CD4-positive, alpha-beta T cell treated with Interleukin-15 for 4 hours (primary cell): ENCODE measurements at places on chromosomes 3 and 15.

GRCh38 chr3:152970851-152971250, 135.9 kb downstream of the P2RY1 start:
- DNase-seq = no peak

GRCh38 chr3:121803771-121804320, 31.0 kb downstream of the IQCB1 start:
- DNase-seq = no peak

DNA sequence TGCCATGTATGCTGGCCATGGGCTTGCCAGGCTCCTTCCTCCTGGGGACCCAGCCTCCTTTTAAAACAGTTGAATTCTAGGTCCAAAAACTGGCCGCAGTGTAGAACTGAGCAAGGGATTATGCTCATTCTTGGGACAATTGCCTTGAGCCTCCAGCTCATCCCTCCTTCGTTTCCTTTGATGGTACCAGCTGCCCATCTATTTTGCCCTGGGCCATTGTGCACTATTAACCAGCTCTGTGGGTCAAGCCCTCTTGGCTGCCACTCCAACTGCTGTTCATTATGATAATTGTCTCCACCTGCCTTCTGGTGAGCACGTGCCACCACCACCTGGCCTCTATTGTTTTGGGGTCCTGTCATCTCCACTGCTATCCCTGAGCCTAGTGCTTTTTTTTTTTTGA, 75.8 kb upstream of the SYN2 start:
- no peak for DNase-seq

- no peak for DNase-seq
Measured at GRCh38 chr15:75694241-75695182, 18.1 kb downstream of the CSPG4 start.

DNA sequence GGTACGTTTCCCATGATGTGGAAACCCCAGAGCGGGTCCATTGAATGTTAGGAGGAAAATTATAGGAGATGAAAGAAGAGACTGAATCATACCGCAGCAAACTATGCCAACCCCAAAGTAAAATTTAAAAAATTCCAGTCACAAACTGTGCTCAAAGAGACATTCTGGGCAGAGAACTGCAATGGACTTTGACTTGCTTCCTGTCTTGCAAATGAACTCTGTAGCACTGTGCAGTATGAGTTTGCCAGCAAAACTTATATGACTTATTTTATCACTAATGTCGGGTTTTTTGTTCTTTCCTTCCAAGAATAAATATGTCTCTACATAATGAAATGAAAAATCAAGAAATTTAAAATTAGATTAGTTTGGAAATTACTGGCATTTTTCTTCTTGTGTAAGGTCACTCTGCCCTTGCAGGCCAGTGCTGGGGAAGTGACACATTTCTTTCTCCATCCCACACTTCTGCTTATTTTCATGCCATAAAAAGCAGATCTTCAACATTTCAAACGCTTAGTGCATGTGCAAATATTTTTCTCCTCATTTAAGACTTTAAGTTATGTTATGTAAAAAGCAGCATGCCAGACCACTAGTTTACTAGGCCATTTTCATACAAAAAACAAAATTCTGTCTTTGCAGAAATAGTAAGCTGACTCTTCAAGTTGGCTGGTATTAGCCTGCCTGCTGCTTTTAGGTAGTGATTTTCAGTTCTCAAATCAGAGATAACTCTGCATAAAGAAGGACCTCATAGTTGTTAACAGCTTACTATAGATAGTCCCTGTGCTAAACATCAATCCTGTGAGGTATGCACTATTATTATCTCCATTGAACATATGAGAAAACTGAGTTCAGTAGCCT, 32.2 kb upstream of the SSR3 start:
- no peak for DNase-seq

DNA sequence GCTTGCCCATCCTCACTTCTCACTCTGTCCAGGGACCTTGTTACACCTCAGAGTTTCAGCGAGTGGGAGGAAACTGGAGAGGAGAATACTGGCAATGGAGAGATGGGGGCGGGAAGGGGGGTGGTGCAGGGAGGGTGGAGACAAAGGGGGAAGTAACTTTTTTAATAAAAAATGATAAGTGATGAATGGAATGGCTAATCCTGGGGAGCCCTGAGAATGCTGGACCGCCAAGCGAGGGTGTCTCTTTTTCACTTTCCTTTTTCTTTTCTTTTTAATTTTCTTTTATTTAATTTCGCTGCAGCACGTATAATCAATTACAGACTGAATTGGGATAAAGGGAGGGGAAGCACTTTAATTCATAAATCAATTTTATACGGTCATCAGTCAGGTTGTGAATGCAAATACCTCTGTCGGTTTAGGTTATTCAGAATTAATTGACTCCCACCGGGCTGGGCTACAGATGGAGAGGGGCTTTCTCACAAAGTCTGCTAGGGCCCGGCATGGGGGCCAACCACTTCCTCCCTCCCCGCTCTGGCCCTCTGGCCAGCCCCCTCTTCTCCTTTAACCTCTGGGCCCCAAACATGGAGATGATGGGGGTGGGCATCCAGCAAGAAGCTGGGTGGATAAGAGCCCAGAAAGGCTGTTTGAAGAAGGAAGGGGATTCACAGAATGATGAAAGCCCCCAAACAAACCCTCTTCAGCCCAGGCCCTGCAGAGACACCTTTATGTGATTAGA, 106.8 kb upstream of the BOC start:
- DNase-seq = no peak

DNA sequence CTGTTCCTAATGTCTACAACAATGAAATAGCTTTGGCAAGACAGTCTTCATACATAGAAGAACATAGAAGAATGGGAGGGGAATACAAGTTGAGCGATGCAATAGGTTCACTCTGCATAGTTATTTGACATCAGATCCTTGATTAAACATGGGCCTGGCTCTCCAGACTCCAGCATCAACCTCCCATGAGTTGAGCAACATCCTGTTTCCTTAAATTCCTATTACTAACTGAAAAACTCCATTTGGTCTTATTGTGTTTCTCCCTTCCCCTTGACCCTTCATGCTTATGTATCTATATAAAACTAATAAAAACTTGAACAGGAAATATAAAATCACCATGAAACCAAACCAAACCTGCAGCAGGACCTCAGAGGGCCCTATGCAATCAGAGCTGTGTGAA, 304.5 kb upstream of the SATB1 start:
- no peak for DNase-seq

DNA sequence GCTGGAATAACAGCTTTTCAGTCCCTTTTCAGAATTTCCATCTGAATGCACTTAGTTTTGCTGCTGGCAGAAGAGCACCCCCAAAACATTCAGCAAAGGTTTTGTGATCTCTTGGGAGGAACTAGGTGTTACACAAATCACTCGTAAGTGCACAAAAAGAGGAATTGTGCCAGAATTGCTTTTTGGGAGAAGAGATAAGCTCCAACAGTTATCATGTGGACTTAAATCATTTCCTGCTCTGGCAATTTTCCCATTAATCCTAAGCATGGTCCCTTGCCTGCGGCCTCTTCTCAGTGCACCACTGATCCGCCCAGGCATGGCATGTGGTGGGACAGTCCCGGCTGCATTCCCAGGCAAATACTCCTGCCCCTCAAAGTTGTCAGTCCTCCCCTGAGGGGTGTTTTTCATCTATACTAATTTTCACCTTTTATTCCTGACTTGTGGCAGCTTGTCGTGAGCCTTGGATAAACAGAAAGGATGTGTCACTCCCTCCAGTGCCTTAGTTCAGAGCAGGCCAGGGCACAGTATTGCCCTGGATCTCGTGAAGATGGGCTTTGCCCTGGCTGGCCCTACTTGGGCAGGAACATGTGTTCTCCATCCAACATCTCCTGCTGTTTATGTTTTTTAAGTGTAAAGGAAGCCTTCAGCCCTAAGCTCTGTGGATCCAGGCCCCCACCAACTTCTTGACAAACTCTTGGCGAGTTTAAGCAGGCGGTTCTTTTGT, 44.6 kb upstream of the VILL start:
- DNase-seq = no peak

GRCh38 chr3:157544501-157545130, 41.4 kb upstream of the VEPH1 start:
- no peak for DNase-seq

DNA sequence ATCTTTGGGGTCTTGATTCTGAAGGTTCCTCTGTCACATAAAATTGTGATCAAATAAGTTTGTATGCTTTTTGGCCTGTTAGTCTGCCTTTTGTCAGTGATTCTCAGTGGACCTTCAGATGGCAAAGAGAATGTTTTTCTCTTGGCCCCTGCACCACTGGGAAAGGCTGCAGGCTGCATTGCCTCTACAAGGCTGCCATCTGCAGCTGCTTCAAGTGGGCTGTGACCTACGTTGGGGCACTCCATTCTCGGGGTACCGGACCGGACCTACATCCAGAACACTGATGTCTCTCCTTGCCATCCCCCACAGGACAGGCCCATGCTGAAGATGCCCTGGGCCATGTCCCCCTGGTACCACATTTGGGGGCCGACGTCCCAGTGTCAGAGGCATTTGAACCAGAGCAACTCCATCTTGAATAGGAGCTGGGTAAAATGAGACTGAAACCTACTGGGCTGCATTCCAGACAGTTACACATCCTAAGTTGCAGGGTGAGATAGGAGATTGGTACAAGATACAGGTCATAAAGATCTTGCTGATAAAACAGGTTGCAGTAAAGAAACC, 37.5 kb upstream of the MFGE8 start:
- DNase-seq = no peak

DNA sequence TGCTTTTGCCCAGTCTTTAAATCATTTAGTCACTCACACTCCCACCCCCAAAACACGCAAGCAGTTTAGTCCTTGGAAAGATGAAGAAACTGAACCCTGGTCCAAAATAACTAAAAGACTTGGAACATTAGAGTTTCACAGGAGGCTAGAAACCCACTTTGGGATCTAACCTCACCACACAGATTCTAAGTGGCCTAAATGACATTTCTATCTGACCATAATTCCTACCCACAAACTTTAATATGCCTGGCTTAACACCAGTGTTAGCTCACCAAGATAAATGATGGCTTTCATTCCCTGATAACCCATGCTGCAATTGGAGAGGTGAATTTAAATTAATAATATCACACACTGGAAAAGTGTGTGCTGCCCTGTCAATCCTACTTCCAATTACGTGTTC, 295.3 kb upstream of the UBE2E2 start:
- DNase-seq = no peak

DNA sequence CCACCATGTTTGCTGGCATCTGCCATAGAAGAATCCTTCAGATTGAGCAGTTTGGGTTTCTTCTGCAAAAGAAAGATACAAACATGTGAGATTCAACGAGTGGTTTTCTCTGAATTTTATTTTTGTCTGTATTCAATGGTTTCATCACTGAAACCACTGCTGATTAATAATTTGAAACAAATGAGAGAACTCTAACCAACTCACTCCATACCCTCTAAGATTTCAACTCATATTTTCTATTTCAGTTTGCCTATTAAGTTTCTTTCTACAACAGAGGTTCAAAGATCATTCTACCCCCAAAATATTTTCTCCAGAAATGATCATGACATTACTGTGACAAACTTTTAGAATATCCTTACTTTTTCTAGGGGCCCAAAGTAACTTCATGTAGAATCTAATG, 38.7 kb upstream of the MAN2C1 start:
- DNase-seq = no peak

DNA sequence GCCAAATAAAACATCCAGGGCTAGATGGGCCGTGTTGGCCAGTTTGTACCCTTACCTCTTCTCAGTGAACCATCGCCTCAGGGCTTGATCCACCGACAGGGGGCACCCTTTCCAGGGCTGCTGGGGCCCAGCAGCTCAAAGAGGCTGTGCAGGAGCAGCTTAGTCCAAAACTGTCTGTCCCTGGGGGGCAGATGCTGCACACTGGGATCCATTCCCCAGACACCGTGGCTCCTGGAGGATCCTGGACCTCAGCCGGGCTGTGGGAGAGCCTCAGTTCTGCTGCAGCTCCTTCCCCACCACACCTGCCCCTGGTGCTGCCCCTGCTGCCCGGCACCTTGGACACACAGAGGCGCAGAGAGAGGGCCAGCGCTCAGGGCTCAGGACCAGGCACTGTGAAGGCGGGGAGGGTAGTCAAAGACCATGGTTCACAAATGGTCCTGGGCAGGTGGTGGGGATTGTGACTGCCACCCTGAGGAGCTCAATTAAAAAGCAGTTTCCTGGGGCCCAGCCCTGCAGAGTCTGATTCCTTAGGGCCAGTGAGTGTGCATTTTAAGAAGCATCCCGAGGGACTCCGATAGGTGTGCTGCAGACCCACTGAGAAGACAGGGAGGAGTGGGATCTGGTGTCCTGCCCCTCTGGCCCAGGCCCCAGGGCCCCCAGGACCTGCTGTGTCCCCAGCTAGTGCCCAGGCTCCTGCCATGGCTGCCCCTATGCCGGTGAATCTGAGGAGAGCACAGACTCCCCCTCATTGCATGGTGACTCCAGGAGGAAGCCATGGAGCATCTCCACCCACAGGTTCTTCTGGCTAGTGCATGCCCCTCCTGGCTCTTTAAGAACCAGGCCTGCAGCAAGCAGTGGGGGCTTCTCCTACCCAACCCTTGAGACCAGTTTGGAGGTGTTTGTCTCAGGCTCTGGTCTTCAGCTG, 86.5 kb upstream of the PRR20G start:
- no peak for DNase-seq

- DNase-seq = no peak
Measured at GRCh38 chr3:193784822-193785221, 191.8 kb downstream of the OPA1 start.

- no peak for DNase-seq
Measured at GRCh38 chr15:98954411-98954810, 53.2 kb downstream of the PGPEP1L start.

GRCh38 chr3:157317895-157318294, 118.8 kb upstream of the PTX3 start:
- DNase-seq = no peak

DNA sequence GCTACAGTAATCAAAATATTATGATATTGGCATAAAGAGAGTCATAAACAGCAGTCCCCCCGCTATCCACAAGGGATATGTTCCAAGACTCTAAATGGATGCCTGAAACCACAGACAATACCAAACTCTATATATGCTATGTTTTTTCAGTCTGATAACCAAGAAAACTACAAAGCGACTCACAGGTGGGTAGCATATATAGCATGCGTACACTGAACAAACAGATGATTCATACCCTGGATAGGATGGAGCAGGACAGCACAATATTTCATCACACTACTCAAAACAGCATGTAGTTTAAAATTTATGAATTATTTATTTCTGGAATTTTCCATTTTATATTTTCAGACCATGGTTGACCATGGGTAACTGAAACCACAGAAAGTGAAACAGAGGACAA, 87.0 kb upstream of the PPP2R3A start:
- no peak for DNase-seq

GRCh38 chr3:60056404-60056803, 1006.6 kb upstream of the CFAP20DC start:
- peak; percentile 63 for DNase-seq

DNA sequence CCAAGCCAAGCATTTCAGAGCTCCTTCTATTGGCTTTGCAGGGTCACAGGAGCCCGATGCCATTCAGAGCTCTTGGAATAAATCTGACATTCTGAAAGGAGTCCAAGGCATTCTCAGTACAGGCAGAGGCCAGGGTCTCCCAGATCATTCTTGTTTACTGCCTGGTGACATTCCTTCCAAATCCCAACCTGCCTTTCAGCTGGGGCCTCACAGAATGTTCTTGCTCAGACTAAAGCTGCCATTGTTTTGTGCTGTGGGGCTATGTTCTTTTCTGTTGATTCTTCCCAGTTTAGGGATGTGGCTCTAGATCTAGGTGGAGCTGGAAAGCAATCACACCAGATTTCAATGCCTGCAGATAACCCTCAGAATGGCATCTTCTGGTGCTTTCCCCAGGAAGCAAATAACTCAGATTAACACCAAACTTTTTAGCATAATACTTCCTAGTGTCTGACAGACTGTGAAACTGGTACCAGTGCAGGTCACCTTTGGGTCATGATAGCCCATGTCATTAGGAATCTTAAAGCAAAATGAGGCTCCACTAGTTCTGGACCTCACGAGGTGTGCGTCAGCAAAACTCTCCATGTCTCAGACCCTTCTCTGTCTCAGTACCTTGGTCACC, 166.9 kb downstream of the CHST2 start:
- no peak for DNase-seq
